Skeletal muscle cell (primary cell): ENCODE measurements at places on chromosomes 2 and 18.

DNA sequence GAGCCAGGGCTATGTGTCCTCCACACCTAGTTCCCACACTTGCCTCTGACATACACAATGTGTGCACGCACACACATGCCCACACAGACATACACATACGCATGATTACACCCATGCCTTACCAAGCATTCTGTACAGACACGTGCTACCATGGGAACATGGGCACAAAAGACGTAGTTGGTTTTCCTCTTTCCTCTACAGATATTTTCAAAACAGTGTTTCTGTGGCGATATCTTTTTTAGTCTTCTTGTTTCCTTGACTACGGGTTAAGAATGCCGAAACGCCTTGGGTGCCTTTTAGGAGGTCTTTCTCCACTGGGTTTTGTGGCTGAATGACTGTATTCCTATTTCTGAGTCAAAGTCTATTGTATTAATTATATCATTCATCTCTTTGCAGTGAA lies 75.5 kb upstream of the SPTBN1 start:
- no peak for DNase-seq

DNA sequence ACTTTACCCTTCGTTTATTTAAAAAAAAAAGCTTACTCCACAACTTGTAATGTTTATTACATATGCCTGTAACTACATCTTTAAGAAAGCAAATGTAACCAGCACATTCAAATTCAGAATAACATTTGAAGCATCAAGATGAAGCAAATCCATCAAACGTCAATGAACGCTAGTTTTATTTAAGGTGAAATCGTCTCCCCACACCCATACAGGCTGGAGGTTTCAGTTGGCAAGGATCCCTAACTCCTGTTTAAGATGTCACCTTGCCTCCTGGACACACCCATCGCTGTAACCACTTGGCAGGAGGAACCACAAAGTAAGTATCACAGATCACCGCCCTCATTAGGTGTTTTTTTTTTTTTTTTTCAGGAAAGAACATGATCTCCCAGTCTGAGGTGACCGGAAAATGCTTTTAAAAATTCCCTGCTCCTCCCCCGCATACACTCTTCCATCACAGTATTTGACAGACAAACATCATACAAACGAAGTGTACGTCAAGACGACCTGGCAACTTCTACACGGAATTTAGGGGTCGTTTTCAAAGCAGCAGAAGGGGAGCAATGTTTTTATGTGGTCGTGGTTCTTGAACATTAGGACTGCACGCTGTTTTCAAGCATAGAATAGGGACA lies 19.7 kb upstream of the STPG4 start:
- no peak for DNase-seq

GRCh38 chr2:204510709-204511420 lies 34.4 kb upstream of the PARD3B start:
- no peak for DNase-seq

- DNase-seq, result no peak
These were observed 346.9 kb downstream of the MEIS1 start for GRCh38 chr2:66781804-66782203.

DNA sequence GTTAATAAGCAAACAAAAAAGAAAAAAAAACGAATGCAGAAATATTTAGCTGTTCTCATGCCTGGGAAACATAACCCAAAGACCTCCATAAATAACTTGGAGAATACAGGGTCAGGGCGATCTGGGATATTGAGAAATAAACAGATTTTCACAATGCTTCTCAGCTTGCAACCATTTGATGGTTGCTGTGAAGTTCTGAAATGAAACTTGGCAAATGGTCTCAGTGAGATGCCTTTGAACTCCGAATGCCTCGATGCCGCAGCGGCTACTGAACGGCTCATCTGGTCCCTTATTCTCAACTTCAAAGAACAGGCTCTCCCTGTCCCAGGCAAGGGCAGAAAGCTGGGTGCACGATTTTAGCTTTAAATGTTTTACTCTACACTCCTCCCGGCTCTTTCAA lies 78.1 kb downstream of the ZNF516 start:
- DNase-seq, result peak; percentile 41

DNA sequence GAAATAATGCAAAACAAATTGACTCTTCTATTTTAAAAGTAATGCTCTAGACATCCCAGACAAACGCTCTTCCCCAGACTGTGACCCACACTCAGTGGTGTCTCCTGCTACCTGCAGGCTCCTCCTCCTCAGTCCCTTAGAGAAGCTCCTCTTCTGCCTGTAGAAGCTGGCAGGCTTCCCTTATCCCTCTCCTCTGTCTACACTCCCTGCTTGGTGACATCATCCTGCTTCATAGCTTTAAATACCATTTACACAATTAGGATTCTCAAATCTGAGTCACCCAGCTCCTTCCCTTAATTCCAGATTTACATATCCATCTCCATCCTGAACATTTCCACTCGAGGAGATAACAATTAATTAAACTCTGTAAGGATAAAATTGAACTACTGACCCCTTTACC lies 167.9 kb downstream of the FBXO15 start:
- no peak for DNase-seq

DNA sequence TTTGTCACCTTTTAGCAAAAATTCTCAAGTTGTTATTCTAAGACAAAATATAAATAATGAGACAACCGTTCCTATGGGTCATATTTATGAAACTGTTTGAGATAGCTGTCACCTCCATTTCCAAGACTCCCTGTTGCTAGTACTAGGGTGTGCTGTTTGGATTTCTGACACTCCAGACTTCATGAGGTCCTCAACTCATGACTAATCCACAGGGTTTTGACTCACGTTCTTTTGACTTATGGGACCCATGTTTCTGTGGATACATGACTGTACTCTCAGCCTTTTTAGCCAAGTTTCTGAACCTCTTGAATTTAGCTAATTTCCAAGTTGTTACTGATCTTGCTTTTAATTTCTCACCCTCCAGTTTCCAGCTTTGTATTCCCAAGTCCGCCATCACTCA lies 178.7 kb upstream of the FAM98A start:
- DNase-seq, result no peak

GRCh38 chr2:85628658-85629057 lies 12.7 kb downstream of the USP39 start:
- no peak for DNase-seq

DNA sequence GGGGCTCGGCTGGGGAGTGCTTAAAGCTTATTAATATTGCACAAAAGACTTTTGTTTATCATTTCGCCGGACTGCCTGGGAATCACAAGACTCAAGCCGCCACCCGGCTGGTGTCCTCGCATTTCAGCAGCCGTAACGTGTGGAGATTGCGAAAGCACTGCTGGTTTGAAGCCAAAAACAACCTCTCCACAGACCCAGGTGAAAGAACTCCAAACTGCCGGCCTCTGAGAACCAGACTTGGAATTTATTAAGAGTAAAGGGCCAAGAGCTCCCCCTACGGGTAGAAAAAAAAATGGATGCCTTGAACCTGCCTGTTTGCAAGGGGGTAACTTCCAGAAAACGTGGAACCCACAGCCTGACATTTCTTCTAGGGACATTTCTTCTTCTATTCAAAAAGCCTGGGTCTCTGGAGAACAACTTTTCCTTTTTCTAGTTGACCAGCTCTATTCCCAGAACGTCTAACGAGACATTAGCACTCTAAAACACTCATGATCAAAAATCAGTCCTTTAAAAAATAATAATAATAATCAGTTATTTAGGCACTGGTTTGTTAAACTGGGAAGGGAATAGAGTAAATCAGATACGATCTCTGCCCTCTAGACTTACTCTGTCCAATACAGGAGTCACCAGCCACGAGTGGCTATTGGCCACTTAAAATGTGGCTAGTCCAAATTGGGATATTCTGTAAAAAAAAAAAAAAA lies 216.3 kb downstream of the C1D start:
- peak; percentile 93 for DNase-seq

DNA sequence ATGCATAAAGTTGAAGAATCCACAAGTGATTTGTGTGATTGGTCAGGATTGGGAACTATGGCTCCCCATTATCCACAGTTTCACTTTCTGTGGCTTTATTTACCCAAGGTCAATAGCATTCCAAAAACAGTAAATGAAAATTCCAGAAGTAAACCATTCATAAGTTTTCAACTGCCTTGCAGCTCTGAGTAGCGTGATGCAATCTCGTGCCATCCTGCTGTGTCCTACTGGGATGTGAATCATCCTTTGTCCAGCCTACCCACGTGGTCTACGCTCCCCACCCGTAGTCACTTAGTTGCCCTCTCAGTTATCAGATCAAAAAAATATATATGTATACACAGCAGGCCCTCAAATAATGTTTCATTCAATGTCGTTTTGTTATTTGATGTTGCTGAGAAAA lies 89.0 kb upstream of the DLGAP1 start:
- DNase-seq, result no peak

DNA sequence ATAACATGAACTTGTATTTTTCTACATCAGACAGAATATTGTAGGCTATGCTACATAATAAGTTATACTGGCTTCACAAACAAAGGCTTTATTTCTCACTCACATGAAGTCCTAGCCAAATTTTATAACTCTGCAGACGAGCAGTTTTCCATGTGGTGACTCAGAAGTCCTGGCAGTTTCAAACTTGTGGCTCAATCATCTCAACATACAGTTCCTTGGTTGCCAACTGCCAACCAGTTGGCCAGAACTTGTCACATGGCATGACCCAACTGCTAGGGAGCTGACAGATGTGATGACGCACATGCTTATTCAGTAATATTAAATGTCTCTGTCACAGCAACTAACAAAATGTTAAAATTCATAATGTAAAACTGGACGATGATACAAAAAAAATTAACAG lies 63.8 kb upstream of the ZC3H15 start:
- peak; percentile 85 for DNase-seq

DNA sequence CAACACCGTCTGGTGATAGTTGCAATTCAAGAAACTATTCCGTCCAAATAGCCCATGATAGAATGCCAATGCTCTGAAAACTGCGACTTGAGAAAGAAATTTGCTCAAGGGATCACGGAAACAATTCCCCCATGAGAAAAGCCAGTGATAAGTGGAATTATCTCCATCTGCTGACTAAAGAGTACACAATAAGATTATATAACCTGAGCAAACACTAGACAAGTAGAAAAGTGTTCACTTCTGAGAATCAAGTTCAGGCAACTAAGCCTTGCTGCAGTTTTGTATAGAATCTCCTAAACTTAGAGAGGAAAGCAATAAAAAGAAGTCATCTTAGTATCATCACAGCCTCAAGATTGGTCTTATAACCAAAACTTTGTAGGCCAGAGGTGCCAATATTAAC lies 336.3 kb upstream of the NRXN1 start:
- no peak for DNase-seq

DNA sequence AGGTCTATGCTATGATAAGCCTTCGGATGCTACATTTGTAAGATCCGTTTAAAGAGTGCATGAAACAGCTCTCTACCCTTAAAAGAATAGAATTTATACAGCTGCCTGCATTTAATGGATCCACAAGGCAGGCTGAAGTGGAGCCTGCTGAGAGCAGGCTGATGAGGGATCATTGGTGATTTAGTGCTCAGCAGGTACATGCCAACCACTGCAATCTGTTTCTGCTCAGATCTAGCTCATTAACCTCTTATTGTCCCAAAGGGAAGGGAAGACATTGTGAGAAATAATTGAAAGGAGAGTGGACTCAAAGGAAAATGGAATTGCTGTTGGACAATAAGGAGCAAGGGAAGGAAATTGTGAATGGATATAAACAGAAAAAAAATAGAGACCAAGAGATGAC lies 822.6 kb downstream of the TRIB2 start:
- DNase-seq, result no peak

DNA sequence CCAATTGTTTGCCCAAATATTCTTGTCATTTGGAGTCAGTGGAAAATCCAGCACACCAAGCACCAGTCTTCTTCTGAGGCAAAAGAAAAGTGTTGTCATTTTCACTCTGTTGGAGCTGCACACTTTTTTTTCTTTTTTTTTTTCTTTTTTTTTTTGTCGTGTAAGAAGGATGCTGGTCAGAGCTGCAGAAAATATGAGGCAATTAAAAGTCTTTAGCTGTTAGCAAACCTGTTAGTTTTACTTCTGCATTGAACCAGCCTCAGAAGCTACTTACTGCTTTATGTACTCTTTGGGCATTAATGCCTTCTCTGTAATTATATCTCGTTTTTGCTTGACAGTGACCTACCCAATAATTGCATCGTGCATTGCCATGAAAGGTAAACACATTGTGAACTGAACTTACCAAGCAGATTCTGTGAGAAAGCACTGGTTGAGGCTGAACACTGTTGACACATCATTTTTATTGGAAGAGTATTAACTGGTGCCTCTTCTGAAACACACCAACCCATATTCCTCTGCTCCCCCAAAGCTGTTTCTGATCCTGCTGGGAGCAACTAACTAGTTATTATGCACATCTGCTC lies 165.4 kb downstream of the CAPN13 start:
- no peak for DNase-seq

- no peak for DNase-seq
These were observed 141.7 kb upstream of the SERPINE2 start for GRCh38 chr2:224180810-224181209.

GRCh38 chr2:48315896-48316194 lies 214.1 kb upstream of the STON1 start:
- DNase-seq, result no peak

DNA sequence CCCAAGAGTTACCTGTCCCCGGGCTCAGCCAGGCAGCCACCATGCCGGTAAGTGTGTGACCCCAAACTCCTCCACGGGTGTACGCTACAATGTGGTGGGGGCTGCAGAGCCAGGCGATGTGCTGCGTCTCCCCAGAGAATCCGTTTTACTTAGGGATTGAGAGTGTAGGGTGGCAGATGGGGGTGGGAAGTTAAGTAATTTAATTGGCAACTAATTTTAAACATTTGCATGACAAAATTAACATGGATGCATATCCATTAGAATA lies 26.6 kb upstream of the RPL31 start:
- DNase-seq, result no peak

DNA sequence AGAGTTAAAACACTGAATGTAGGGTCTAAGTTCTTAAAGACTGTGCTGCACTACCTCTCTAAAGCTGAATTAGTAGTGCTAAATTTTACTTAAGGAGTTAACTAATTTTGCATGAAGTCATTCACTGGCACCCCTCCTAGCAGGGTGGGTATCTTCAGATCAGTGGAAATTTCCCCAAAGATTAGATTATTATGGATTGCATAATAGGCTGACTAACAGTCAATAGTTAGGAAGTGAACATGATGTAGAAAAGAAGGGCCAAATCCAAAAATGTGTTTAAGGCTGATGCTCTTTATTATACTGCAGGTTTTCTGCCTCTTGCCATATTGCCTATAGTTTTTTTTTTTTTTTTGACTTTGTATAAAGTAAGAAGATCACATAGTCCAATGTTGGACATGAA lies 5.2 kb downstream of the ZNF638 start:
- no peak for DNase-seq

- no peak for DNase-seq
These were observed 61.2 kb upstream of the GLI2 start for GRCh38 chr2:120674246-120675170.

- DNase-seq, result no peak
These were observed 104.7 kb upstream of the CD302 start for GRCh38 chr2:159902722-159903121.

- peak; percentile 15 for DNase-seq
These were observed 52.5 kb downstream of the POMC start for GRCh38 chr2:25115902-25116301.

- no peak for DNase-seq
These were observed at the start of gene RTKN for GRCh38 chr2:74441690-74442482. Gene RTKN, minus strand, starts transcription at chr2:74441937. Its CDS starts 121 bp downstream, at chr2:74441816.
